Activated CD8-positive, alpha-beta T cell treated with anti-CD3 and anti-CD28 coated beads, Interleukin-2, amount 10 ng/mL, durations not matched to agents 7 days and 5 days (primary cell): ENCODE measurements at places on chromosomes 2 and 18.
A peak's percentile ranks its signal among the peaks of the same experiment; 100 is the strongest.

DNA sequence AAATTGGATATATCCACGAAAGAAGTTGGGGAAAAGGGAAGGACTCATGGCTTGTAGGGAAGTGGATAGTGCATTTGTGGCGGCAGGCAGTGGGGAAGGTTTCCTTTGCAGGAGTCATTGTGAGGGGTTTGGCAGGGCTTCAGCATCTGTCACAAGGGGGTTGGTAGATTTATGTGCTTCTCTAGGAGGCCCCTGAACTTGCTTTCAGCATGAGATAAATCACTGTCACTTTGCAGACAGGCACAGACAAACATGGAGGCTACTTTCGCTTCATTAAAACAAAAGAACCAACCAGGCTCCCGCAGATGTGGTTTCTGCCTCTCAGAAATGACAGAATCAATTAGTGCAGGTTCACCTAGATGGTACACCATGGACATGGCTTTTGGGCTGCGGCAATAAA, 340.7 kb downstream of the TGIF1 start:
- no peak for DNase-seq

DNA sequence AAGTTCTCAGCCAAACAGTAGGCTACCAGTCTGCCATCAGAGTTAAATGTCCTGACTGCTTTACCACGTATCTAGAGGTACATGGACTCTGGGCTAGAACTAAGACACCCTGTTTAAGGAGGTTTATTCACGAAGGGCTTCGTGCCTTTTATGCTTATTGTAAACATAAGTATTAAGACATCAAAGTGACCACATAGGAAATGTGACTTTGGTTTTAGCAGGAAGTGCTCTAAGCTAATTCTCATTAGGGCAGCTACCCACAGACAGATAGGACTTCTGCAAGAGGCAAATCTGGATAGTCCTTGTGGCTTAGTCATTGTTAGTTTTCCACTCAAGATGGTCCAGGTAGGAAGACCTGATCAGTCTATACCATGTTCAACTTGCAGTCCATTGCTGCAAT, 233.3 kb upstream of the MGAT5 start:
- DNase-seq = no peak

GRCh38 chr2:96842600-96842999, 1.2 kb downstream of the ANKRD23 start:
- no peak for DNase-seq

GRCh38 chr2:7094231-7094741, 177.1 kb downstream of the RNF144A start:
- DNase-seq = no peak

DNA sequence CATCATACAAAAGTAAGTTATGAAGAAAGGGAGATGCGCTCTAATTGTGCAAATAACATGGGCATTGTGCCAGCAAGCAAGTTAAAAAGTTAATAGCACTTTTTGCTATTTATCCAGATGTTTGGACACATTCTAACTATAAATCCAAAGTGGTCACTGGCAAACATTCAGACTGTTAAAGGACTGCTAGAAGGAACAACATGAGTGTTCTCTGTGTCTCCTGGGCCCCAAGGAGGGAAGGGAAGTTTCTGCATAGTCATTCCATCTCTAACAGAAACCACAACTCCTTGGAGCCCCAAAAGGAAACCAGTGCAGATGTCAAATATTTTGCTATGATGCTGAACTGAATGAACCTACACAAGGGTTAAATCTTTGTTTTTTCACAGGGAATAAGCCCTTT, 213.3 kb upstream of the HNRNPA3 start:
- DNase-seq = no peak

GRCh38 chr2:121532894-121533293, 2.2 kb downstream of the RNU4ATAC start:
- DNase-seq = no peak

DNA sequence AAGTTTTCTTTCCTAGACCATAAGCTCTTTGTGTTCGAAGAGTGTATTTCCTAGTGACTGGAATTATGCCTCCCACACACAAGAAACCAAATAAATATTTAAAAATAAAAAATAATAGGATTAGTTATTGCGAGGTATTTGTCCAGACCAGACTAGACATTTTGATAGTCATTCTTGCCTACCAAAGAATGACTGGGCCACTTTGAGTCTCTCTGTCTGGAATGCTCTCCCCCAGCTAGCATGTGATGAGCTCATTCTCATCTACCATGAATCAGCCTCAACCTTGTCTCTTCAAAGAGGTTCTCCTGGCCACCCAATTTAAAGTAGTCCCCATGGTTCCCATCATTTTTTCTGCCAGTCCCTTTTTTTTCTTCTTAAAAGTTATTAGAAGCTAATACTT, 13.9 kb upstream of the DSC1 start:
- no peak for DNase-seq

GRCh38 chr2:71923143-71923525, 224.5 kb downstream of the CYP26B1 start:
- peak; percentile 13 for DNase-seq

- DNase-seq = no peak
Measured at GRCh38 chr18:59308938-59309260, 9.6 kb downstream of the CPLX4 start.

GRCh38 chr2:174780856-174781255, 16.6 kb upstream of the CHRNA1 start:
- DNase-seq = no peak

DNA sequence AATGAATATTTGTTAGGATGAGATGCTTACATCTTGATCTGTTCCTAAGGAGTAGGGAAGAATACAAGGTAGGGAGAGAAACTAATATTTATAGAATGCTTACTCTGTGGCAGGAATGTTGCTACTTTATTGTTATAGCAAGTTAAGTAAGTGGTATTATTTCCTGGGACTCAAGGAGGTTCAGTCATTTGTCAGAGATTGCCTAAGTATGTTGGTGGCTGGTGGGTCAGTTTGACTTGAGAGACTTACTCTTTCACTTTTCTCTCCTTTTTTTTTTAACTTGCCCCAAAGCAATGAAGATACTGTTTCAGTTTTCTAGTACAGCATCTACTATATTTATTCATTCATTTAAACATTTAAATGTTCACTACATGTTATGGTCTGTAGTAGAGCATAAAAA, 209.2 kb upstream of the STON1 start:
- DNase-seq = no peak

GRCh38 chr2:109377976-109378375, 235.8 kb downstream of the SEPTIN10 start:
- DNase-seq = no peak

DNA sequence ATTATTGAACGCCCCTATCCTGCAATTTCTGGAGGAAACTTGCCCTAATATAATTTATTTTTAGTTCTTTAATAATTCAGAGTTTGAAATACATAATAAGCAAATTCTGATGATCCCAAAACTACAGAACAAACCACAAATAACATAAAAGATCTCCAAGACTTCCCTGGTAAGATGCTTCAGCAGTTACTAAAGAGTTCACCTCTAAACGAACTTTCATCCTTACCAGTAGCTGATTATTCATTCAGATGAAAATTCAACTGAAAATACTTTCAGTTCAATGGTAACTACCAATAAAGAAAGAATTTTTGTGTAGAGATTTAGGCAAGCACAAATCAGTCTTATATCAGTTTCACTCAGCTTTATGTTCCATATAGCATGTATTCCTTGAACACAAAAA, 130.1 kb upstream of the MAPRE2 start:
- DNase-seq = no peak

GRCh38 chr18:25233528-25234321, 118.2 kb downstream of the ZNF521 start:
- DNase-seq = no peak

GRCh38 chr18:27312153-27312552, 127.0 kb upstream of the CHST9 start:
- DNase-seq = no peak

GRCh38 chr2:97788986-97789644, 75.7 kb downstream of the ZAP70 start:
- DNase-seq = no peak

- no peak for DNase-seq
Measured at GRCh38 chr2:64179582-64180321, 35.5 kb upstream of the PELI1 start.

DNA sequence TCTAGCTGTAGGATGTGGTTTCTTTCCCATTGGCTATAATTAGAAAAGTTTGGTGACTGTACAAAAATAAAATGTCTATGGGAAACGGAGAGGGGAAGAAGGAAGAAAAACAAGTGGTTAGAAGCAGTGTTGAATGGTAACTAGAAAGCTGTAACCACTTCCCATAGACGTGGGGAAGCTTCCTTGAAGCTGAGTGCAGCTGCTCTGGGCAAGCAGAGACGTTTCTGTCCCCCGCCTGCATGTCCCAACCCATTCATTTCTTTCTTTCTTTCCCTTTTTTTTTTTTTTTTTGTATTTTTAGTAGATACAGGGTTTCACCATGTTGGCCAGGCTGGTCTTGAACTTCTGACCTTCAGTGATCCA, 367.8 kb upstream of the HS6ST1 start:
- DNase-seq = peak; percentile 54

DNA sequence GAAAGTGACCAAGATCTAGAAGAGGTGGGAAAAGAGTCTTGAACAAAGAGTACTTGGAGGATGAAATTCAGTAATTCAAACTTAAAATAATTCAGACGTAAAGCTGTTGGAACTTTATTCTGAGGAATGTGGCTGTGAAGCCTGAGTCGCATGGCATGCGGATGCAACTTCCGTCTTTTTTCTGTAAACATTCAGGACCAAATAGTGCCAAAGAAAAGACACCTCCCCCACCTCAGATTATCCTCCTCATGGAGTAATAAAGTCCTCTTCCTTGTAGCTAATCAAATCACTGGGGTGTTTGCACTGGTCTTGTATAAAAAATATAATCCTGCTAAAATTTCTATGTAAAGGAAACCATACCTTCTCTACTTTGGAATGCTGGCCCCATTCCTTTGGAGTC, 790.4 kb downstream of the TSN start:
- DNase-seq = no peak

DNA sequence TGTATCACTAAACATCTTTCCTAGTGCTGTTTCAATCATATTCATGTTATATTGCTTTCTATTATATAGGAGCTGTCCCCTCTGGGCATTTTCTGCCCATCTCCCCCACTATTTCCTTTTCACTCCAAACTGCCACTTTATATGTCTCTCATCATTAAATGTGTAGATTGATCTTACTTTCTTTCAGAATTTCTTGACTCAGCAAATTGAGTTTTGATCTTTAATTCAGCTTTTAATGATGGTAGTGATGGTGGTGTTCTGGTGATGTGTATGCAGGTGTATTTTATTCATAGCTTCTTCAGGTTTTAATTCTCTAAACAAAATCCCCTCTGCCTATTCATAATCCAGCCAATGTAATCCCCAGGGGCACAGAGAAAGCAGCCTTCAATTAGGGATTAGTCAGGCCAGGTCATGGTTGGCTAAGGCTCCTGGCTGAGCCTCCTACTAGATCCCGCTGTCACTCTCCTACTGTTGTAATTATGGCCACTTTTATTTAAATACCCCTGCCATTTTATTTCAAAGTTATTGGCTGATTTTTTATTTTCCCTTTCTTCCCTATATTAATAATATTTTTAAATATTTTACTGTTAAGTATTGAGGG, 325.4 kb downstream of the SPAG16 start:
- DNase-seq = no peak

DNA sequence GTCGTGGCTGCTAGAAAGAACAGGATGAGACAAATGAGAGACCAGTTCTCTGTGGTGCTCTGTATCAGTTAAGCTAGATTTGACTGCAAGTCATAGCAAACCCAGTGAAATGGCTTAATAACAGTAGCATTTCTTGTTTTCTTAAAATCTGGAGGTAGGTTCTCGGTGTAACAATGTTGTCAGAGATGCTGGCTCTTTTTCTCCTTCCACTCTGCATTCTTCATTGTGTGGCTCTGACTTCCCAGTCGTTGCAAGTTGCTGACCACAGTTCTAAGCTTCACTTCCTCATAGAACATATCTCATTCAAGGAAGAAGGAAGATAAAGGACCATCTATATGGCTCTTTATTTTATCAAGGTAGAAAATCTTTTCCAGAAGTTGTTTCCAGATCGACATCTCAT, 7.9 kb upstream of the CKAP2L start:
- DNase-seq = no peak

GRCh38 chr2:8693157-8693821, 11.4 kb downstream of the ID2 start:
- peak; percentile 60 for DNase-seq

DNA sequence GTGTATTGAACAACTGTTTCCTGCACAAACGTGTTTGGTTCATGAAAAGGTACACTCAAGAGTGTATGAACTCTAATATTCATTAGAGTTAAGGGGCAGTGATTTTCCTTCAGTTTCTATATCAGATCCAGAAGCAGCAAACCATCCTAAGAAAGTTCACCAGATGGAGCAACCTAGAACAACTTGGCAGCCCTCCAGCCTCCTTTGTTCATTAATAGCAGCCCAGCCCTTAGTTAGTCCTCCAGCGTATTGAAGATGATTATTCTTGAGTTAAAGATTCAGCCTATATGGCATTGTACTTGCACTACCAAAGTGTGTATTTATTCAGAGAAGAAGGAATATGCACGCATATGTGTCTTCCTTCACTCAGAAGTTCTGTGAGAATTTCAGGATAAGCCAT, 365.5 kb downstream of the SETBP1 start:
- no peak for DNase-seq

DNA sequence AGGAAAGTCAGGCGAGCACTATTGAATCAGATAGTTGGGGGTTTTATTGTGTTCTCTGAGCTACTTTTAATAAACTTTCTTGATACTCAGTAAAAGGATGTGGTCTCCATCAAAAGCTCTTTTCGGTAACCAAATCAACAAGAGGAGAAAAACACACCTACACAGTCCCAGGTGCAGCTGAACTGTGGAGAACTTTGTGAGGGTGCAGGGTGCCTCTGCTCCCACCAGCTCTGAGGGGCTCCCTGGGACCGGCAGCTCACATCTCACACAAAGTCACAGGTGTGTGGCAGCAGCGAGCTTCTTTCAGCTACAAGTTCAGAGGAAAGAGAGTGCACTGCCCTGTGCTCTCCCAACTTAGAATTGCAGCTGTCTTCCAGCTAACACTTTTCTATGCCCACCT, 650.4 kb downstream of the RNF144A start:
- DNase-seq = peak; percentile 80

DNA sequence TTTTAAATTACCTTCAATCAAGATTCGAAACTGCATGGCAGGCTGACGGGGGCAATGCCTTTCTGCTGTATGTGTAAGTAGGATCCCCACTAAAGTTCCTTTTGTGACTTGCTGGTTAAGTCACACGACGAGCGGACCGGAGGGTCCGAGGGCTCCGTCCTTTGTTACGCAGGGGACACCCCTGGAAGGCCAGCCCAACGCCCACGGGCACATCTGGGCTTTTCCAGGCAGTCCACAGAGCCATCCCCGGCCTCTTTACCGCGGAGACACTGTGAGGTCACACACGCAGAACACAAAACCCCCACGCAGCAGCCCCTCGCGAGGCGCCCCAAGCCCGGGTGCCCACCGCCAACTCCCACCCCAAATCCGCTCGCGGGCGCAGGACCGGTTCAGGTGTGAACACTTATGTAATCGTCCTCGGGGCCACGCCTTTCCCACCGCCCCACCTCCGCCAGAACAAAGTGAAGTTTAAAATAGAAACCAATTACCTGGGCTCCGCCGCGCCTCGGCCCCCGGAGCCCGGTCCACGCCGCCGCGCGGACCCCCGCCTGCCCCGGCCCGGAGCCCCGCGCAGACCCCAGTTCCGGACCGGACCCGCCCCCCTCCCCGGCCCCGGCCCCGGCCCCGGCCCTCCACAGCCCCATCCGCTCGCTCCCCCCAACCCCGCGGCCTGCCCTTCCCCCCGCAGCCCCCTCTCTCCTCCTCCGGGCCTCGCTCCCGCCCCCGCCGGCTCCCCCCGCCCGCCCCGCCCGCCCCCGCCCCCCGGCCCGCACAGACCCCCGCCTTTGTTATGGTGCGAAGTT, 4.2 kb downstream of the ZNF516 start:
- DNase-seq = peak; percentile 59

GRCh38 chr18:77090546-77091174, 41.9 kb downstream of the MBP start:
- DNase-seq = no peak
